ENCODE measurements at places on chromosomes 1 and 21.

- no peak for DNase-seq
Observed at GRCh38 chr1:156356262-156356874, 12.6 kb upstream of the RHBG start.

GRCh38 chr1:32925403-32926162, 24.4 kb upstream of the TMEM54 start:
- no peak for DNase-seq

DNA sequence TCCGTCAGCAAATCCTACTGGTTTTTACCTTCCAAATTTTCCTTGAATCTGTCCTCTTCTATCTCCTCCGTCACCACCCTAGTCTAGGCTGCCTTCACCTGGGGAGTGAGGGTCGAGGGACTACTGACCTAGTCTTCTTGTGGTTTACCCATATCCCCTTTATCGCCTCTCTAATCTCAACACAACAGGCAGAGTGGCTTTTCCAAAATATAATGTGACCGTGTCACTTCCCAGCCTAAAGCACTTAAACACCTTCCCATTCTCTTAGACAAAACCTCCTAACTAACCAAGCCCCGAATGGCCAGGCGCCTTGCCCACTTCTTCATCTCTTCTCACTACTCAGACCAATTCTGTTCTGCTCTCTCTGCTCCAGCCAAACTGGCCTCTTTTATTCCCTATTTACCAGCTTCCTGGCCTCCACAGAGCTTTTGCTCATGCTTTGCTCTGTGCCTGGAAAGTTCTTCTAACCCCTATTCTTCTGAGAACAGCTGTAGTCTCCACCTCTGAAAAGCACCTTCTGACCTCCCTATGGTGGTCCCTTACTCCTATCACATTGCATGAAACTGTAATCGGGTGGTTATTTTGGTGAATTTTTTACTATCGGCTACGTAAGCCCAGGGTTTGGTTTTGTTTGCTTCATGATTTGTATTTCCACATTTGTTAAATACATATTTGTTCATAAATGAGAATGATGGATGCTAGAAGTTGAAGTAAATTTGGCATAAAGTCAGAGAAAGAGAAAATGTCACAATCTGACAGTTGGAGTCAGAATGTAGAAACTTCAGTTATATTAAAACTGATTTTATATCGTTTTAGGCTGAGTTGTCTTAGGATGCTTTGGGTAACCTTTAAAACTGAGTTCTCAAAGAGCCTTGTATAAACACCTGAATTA, 1.2 kb upstream of the NBPF1 start:
- DNase-seq = no peak

DNA sequence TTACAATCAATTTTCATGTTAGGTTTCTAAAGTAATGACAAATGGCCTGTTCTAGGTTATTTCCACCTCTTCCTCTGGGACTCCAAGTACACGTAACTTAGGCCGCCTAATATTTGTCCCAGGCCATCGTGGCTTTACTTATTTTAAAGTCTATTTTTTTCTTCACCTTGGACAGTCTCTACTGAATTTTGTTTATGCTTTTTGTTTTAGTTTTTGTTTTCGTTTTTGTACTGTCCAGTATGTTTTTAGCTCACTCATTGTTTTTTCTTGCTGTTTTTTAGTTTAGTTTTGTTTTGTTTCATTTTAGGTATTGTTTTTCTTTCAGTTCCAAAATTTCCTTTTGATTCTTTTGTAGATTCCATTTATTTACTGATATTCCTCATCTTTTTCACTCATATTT, 187.7 kb upstream of the RNPC3 start:
- DNase-seq = no peak

GRCh38 chr1:19319196-19319595, 7.1 kb downstream of the SLC66A1 start:
- no peak for DNase-seq

DNA sequence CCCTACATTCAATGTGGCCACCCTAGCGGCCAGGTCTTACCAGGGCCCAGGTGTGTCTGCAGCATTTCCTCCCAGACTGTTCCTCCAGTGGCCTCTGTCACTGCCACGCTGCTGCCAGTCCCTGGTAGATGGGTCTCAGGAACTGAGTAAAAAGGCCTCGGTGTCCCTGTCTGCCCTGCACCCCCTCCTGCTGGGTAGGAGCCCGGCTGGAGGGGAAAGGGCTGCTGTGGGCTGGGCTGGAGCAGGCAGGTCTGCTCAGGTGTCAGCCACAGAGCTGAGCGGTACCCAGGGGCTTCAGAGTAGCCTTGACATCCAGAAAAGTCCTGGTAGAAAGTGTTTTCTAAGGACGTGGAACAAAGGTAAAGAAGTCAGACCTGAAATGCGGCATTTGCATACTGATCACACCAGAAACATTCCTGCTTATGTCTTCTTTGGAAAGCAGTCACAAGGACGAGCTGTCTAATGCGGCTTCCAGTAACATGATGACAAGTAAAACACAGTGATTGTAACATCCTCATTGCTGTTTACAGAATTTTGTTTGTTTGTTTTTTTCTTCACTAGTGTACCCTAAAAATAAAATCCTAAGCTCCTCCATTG, 32.6 kb downstream of the SEC16B start:
- DNase-seq = no peak

DNA sequence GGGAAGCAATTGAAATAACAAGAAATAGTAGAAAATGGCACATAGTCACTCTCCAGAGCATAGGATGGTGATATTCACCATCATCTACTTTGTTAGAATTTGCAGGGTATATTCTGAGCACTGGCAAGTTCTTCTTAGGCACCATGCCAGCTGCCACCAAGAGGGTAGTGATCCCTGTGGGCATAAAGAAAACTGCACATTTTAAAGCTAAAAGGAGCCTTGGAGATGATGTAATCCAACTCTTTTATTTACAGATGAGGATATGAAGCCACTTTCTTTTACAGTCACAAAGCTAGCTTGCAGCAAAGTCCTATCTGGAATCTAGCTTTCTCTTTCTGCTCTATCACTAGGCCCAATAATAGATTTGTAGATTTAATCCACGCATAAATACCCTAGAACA, 69.0 kb downstream of the PTGER3 start:
- DNase-seq = no peak

- no peak for DNase-seq
Observed at GRCh38 chr1:247104965-247105364, 809 bp upstream of the ZNF669 start.

DNA sequence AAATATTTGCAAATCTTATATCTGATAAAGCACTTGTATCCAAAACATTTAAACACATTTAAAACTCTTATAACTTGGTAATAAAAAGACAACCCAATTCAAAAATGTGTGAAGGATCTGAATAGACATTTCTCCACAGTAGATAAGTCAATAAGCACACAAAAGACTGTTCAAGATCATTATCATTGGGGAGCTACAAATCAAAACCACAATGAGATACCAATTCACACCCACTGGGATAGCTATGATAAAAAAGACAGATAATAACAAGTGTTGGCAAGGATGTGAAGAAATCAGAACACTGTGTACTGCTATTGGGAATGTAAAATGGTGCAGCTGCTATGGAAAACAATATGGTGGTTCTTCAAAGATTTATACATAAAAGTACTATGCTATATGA, 5.1 kb upstream of the LIN9 start:
- DNase-seq = no peak

GRCh38 chr1:207289756-207290155, 31.7 kb upstream of the CD55 start:
- no peak for DNase-seq

DNA sequence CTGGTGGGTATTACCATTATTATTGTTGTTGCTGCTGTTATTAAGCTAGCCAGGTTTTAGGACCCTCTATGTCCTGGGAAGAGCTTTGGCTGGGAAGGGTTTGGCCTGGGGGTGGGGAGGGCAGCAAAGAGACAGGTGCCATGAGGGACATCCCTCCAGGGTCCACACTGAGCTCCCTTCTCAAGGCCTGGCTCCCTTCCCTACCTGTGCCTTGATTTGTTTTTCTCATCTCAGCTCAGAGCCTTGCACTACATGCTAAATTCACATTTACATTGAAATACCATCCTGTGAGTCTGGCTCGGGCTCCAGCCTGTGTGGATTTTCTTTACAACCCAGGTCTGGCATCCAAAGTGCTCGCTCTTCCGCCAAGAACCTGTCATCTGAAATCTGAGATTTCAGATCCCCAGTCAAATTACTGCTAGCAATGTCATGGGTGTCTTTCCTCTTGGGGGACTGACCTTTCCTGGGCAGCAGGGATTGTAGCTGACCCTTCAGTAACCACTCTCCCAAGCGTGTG, 536.3 kb downstream of the PTPRU start:
- no peak for DNase-seq

- no peak for DNase-seq
Observed at GRCh38 chr21:24420689-24421088, 1186.6 kb downstream of the MRPL39 start.

DNA sequence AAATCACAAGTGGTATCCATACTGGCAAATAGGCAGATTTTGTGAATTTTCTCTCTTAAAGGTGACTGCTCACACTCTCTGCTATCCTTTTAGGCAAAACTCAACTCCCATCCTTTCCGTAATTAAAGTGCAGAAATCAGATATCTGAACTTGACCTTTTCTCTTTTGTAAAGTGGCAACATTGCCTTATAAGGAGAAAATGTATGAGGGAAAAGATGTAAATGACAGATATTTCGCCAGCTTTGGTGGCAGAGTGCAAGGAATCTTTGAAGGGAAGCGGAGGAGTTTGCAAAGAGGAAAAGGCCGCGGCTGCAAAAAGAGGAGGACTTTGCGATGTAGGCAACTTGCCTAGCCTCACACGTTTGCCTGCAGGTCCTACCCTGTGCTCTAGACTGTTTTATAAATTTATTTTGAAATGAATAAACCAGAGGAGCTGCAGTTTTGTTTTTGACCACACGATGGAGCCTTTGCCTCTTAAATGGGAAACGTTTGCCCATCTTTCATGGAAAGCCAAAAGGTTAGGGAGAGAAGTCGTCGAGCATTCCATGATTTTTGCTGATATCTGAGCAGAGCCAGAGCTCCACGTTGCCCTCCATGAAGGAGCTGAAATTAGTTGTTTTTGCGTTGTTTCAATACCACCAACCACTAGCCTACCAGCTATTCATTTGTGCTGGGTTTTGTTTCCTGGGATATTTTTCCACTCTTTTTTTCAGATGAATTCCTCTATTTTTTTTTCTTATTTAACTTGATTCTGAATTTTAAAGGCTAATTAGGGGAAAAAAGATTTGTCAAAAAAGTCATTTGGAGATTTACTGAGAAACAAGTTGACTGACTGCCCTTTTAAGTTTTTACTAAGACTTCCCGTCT, 242.3 kb downstream of the LMX1A start:
- no peak for DNase-seq

GRCh38 chr21:39675993-39676661, 63.4 kb downstream of the B3GALT5 start:
- DNase-seq = no peak

DNA sequence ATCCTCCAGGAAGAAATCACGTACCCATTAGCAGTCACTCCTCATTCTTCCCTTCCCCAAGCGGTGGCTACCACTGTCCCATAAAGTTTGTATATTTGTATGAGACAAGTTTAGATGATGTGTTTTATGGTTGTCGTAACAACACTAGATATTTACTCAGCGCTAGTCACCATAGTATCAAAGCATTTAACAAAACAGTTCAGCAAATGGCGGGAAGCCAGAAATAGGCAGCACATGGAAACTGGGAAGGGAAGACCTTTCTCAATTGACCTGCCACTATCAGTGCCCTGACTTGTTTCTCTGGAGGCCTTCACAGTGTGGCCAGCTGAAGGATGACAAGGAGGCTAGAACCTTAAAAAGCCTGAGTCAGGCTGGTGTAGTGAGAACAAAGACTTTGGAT, 31.1 kb downstream of the CNST start:
- no peak for DNase-seq

DNA sequence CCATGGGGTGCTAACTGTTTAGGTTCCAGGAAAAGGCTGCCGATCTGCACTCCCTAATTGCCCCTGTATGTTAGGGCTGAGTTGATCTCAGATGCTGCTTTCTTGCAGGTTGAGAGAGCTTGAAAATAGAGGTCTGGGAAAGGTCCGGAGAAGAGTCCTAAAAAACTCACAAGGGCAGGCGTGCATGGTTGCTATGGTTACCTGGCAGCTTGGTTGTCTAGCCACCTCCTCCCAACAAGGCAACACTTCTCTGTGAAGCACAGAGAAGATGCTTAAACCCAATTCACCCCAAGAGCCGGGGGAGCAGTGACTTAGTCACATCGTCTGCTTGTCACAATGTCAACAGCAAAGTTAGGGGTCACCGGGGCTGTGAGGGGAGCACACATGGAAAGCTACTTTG, 31.0 kb upstream of the LRRC52 start:
- DNase-seq = no peak

- no peak for DNase-seq
Observed at GRCh38 chr1:183832459-183832858, 27.5 kb downstream of the RGL1 start.

DNA sequence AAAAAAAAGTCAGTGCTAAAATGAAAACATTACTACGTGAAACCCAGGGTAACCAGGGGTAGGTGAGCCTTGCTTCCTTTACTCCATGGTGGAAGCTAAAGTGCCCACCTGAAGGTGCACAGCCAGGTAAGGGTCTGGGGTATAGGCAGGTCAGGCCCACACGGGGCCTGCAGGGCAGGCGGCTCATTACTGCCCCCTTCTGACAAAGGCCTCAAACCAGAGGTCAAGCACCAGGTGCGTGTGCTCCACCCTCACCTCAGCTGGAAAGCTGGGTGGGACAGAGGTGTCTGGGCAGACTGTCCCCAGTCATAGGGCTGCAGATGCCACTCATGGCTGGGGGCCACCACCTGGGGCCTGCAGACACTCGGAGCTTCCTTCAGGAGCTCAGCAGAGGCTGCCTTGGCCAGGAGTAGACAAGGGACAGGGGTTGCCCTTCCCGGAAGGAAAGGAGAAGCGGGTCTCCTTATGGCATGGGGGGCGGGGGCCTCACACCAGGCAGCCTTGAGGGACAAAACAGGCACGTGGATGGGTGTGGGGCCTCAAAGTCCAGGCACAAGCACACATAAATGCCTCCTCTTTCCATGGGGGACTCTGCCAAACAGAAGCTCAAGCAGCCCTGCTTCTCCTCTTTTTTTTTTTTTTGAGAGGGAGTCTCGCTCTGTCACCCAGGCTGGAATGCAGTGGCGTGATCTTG, 36.2 kb downstream of the ACOT7 start:
- no peak for DNase-seq

DNA sequence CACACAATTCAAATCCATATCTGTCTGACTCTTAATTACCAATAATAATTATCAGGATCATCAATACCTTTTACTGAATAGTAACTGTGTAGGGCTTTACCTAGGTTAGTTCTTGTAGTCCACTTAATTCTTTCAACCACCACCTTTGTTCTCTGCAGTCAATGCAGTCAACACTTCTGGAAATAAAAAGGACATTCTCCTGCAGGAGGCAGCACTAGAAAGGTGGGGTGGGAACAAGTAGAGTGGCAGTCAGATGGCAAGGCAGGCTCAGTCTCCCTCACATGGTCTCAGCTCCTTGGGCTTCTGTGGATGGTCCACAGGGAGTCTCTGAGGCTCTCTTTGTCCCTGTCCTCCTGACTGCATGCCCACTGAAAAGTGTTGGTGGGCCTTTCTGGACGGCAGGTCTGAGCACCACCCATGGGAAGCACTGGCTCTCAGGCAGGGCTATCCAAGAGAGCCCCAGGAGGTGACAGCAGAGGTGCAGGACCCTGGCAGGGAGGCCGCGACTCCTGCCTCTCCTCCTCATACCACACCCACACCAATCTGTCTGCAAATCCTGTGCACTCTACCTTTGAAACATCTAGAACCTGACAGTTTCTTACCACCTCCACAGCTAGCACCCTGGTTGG, 237.3 kb downstream of the FOXD2 start:
- DNase-seq = no peak
